ENCODE measurements at places on chromosomes 13 and 19.

DNA sequence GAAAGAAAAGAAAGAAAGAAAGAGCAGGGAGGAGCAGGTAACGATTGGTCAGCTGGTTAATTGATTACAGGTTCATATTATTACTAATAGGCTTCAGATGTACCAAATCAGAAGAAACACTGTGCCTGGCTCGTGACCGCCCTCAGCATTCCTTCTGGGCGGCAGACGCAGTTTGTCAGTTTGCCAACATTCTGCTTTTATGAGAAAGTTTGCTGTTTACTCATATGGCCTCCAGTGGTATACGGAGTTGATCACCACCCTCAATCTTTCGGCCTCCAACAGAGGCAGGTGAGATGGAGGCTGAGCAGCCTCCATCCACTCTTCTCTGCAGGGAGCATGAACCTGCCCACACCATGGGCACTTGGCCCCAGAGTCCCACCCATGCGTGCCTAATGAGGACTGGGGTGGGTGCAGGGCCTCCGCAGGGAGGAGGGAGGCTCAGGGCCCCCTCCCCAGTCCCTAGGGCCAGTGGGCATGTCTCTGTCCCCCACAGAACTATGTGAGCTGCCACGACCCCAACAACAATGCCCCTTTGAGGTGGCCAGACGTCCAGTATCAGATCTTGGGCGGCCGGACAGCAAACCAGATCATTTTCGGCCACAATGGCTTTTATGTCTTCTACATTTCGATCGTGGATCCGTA lies 8.8 kb downstream of the PRR22 start:
- DNase-seq: no peak

- no peak for DNase-seq
These were observed 9.5 kb downstream of the IL17D start for GRCh38 chr13:20713014-20713376.

- DNase-seq: no peak
These were observed 6.8 kb upstream of the ZNF765 start for GRCh38 chr19:53388168-53388567.

DNA sequence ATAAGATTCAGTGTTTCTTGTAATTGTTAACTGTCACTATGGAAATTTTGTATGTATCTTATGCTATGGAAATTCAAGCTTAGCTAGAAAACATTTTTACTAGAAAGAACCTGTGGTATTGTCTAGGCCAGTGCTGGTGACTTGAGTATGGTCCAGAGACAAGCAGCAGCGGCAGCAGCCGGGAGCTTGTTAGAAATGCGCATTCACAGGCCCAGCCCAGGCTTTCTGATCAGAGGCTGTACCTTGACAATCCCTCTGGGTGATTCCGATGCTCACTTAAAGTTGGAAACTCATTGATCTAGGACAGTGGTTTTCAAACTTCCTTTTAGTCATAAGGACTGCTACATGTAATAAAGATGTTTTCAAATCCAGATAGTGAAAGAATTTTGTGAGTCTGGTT lies 287.4 kb downstream of the SHISA2 start:
- DNase-seq: no peak

DNA sequence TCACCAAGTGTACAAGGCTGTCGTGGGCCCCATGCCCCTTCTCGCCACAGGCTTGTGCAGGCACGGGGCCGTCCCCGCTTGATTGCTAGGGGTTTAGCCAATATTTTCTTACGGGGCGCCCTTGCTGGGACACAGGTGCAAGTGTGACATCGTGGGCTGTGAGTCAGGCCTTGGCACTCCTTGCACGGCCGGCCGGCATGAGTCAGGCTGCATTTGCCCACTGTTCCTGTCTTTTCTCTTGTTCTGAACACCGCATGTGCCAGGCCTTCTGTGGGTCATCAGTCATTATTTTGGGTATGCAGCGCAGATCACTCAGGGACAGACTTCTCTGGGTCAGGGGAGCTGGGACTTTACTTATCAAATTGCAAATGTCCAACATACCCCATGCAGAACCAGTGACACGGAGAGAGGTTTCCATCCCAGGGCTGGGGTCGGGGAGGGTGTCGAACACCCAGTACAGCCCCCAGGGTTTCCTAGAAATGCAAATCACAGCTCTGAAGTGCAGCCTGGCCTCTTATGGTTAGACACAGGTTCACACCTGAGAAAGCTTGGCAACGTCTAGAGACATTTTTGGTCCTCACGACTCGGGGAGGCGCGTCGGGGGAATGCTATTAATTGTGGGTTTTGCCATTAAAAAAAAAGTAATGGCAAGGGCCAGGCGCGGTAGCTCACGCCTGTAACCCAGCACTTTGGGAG lies 22.5 kb upstream of the KLF2 start:
- no peak for DNase-seq

DNA sequence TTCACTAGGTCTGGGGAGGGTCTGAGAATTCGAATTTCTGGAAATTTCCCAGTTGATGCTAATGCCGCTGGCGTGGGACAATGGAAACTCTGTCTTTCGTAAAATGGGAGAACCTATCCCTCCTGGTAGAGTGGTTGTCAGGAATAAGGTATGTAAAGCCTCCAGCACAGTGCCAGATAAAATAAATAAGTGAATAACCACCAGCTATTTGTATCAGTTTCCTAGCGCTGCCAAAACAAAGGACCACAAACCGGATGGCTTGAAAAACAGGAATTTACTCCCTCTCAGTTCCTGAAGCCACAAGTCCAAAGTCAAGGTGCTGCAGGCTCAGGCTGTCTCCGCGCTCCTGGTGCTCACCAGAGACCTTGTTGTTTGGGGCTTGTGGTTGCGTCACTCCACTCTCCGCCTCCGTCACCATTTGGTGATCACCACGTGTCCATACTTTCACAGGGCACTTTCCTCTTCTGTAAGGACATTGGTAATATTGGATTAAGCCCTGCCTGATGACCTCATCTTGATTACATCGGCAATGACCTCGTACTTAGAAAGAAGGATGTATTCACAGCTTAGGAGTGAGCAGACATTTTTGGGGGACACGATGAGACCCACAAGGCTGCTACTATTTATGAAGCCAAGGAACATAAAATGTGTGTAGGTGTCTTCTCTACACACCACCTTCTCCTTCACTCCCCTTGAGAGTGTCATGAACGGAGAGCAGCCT lies 428.5 kb downstream of the IRS2 start:
- DNase-seq: no peak

Data from activated CD8-positive, alpha-beta memory T cell treated with anti-CD3 and anti-CD28 coated beads for 1 hour (primary cell).